NCI-H460 (cell line): ENCODE measurements at places on chromosomes 7 and 10.
A peak's percentile ranks its signal among the peaks of the same experiment; 100 is the strongest.

GRCh38 chr7:118731854-118732253, 507.4 kb downstream of the ANKRD7 start:
- no peak for DNase-seq

DNA sequence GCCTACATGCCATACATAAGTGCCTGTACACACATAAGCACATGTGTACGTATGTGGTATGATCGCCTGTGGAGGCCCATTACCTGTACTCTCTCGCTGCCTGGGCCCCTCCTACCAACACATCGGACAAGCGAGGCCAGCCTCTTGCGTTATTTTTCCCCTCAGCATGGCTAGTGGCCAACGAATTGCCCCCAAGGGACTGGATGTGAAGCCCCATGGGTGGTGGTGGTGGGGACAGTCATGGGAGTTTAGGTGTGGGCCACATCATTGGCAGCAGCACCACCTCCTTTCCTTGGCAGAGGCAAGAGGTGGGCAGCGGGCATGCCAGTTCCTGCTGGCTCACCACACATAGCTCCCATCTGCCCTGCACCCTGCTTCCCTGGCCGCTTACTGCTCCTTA, 10.0 kb downstream of the GRK5 start:
- no peak for DNase-seq

DNA sequence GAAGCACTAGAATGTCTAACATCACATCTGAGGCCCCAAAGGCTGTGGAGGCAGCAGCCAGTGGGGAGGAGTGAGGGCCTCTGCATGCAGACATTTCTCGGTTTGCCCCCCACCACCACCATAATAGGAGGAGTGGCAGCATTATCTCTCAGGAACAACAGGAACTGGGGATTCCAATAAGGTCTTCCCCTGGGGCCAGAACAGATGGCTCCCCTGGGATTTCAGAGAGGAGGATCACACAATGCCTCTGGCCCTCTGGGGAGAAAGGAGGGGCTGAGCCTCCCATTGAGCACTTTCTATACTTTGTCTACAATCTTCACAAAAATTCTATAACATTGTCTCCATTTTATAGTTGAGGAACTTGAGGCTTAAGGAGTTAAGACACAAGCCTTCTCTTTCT, 61.1 kb downstream of the GRID1 start:
- no peak for DNase-seq

DNA sequence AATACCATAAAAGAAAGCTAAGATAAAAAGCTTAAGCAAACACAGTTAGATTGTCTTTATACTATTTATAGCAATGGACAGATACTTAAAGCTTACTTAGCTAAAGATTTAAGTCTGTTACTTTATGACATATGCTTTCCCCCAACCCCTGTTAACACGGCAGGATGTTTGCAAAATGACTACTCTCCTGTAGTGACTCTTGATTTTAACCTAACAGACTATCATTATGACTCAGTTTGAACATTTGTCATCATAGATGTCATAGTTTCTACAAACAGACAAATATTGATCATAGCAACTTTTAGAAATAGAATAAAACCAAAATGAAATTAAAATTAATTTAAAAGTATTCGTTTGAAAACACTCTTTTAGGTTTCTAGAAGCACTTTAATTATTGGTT, 7.8 kb upstream of the COMMD3 start:
- DNase-seq: peak; percentile 28

DNA sequence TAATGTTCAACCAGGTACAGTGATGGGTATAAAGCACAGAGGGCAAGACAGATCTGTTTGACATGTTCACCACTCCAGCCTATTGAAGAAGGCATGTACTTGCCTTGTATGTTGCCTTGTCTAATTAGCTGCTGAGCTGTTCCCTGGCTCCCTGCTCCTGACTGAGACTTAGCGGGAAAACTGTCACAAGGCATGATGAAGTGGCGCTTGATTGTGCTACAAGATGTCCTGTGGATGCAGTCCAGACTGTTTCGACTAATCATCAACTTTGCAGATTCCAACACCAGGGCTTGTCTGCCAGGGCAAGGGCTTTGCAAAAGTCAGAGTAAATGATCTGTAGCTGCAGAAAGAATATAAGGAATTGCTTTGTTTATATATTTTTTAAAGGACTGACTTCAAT, 136.2 kb upstream of the NRBF2 start:
- DNase-seq: no peak

- no peak for DNase-seq
These were observed 715.3 kb downstream of the NXPH1 start for GRCh38 chr7:9148687-9149086.

- DNase-seq: no peak
These were observed 3.1 kb upstream of the ADAP1 start for GRCh38 chr7:957418-958220.

DNA sequence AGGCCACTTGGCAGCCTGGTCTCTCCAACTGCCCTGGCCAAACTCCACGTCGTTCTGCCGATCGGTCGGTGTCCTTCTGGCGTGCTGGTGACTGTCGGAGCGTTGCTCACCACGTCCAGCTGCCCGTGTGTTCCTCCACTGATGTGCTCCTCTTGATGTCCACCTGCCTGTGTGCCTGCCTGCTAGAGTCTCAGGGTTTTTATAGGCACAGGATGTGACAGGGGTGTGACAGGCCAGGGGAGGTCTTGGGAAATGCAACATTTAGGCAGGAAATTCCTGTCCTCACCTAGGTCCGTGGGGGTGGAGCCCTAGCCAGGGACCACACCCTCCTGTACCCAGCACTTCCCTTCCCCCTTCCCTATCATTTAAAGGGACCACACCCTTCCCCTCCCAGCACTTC, 25.2 kb upstream of the CFAP46 start:
- no peak for DNase-seq

DNA sequence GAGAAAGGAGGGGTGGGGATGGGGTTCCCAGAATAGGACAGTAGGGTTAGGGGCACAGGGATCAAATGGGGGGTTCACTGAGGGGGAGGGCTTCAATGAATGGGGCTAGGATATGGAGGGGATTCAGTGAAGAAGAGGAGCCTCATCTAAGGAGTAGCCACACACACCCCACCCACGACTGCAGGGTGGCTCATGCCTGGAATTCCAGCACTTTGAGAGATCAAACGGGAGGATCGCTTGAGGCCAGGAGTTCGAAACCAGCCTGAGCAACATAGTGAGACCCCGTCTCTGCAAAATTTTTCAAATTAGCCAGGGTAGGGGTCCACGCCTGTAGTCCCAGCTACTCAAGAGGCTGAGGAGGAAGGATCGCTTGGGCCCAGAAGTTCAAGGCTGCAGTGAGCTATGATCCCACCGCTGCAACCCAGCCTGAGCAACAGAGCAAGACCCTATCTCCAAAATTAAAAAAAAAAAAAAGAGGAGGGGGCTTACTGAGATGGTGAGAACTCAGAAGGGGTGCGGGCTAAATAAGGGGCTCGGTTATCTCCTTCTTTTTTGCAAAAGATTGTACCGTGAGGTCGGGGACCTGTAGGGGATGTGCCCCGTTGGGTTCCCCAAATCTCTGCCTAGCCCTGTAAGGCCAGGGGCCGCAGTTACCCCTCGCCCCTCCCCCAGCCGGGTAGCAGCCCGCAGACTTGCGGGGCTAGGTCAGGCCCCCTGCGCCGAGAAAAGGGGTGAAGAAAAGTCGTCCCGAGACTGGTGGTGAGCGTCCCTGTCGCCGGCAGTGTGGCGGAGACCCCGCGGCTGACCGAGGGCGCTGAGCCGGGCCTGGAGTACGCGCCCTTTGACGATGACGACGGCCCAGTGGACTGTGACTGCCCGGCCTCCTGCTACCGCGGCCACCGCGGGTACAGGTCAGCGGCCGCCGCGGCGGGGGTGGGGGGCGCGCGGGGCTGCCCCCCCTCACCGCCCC, 43.1 kb upstream of the HSPB1 start:
- no peak for DNase-seq
